ENCODE measurements at places on chromosomes 1 and 21. TPM values are rescaled to one million over a fixed set of nuclear protein-coding genes. Genes with fewer than 3 reads are reported as not detected.

Gene LRRC53
- not detected for total RNA-seq

Gene PROX1
- total RNA-seq, result 0.13 TPM

DNA sequence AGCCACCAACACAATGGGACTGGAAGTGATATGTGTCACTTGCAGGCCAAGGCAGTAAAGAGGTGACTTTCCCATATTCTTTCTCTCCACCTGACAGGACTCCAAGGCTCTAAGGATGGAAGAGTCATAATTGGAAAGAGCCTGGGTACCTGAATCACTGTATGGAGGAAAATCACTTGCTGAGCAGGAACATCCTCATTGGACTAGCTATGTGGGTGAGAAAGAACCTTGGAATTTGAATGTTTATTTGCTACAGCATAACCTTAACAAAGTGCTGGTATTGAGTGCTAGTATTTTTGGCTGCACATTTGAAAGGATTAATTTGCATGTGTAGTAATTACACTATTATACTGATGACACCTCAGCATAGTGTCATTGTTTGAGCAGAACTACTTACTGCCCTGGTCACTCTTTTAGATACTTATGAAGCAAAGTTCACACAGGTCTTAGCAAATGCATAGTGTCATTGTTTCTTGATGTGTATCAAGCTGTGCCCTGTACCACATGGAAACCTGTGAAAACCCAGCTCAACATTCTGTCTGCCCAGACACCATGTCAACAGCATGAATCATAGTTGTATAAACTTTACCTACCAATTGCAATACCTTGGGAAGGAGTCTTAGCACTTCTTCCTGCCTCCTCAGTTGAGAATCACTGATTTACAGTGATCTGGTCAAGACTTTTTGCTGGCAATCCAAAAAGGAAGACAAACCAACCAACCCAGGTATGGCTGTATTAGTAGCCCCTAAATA, 5.1 kb upstream of the S100A10 start:
- no peaks in the 10 kb centered on the region for H3K27me3 ChIP-seq
- H3K4me3 ChIP-seq, result no peak overlapping the region
- no peak for DNase-seq
- no peaks in the 10 kb centered on the region for H3K36me3 ChIP-seq

DNA sequence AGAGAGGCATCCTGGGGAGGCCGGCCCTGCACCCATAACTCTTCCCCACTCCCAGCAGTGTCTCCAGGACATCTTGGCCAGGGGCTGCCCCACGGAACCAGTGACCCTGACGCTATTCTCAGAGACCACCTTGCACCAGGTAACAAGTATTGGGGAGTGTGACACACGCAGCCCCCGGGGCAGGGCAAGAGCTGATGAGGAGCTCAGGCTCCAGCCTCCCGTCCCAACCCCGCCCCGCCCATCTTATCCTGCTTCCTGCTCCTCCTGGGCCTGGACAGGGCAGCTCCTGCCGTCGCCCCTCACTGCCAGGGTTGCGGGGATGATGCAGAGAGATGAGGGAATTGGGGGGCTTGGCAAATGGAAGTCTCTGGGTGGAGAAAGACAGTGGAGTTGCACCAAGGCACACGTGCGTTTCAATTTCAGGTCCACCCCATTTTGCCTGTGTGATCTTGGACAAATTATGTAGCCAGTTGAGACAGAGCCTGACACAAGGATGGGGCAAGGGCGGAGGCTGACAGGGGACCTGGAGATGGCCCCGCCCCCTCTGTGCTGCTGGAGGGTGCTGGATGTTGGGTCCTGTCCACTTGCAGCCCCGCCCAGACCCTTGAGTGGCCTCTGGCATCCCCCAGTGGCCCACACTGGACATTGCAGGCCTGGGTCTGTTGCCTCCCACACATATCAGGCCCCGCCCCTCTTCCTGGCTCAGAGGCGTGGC, 10.7 kb downstream of the CLCNKA start:
- H3K36me3 ChIP-seq, result no peaks in the 10 kb centered on the region
- H3K27ac ChIP-seq, result no peak overlapping the region
- no peaks in the 10 kb centered on the region for H3K27me3 ChIP-seq

DNA sequence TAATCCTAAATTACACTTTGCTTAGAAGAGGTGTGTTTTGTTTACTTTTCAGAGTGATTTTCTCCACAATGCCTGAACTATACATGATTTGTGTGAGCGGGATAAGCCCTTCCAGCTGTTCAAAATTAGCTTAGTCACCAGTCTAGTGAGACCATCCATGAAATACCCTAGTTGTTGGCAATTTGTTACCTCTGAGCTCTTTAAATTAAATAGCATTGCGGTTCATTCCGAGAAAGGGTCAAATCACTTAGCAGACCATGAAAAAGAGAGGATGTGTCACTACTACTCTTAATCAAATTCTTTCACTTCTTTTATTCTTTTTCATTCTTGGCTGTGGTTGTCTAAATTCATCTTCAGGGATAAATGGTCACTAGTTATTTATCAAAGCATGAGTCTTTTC, 11.9 kb upstream of the VAV3 start:
- no peak for DNase-seq
- H3K27me3 ChIP-seq, result 0 out of 2 replicates have a peak, but pooled peaks cover 4% of the 10 kb centered on the region
- H3K4me3 ChIP-seq, result no peak overlapping the region
- no peaks in the 10 kb centered on the region for H3K4me1 ChIP-seq
- H3K36me3 ChIP-seq, result no peaks in the 10 kb centered on the region
